ENCODE measurements at places on chromosomes 16 and 17.
A peak's percentile ranks its signal among the peaks of the same experiment; 100 is the strongest.

- DNase-seq = no peak
Observed at GRCh38 chr16:67482233-67482924, 968 bp downstream of the AGRP start.

- DNase-seq = no peak
Observed at GRCh38 chr17:81646869-81647600, 9.3 kb downstream of the PDE6G start.

- DNase-seq = no peak
Observed at GRCh38 chr16:84844559-84845495, 25.0 kb downstream of the CRISPLD2 start.

- DNase-seq = peak; percentile 83
Observed at GRCh38 chr16:66660422-66661209, 35.9 kb downstream of the CMTM4 start.

DNA sequence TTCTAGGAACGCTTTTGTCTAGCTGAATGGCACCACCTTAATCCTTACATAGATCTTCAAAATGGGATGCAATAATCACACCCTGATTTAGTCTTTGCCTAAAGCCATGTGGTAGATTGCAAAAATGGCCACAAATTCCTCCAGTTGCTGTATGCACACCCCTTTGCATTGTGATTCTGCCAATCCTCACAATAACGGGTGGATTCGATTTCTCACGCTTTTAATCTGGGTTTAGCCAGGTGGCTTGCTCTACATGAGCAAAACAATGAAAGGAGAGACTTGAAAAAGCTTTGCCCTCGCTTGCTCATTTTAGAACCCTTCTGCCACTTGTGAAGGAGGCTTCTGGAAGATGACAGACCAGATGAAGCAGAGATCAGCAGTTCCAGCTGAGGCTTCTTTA is 50.3 kb upstream of the B4GALNT2 start:
- DNase-seq = no peak

DNA sequence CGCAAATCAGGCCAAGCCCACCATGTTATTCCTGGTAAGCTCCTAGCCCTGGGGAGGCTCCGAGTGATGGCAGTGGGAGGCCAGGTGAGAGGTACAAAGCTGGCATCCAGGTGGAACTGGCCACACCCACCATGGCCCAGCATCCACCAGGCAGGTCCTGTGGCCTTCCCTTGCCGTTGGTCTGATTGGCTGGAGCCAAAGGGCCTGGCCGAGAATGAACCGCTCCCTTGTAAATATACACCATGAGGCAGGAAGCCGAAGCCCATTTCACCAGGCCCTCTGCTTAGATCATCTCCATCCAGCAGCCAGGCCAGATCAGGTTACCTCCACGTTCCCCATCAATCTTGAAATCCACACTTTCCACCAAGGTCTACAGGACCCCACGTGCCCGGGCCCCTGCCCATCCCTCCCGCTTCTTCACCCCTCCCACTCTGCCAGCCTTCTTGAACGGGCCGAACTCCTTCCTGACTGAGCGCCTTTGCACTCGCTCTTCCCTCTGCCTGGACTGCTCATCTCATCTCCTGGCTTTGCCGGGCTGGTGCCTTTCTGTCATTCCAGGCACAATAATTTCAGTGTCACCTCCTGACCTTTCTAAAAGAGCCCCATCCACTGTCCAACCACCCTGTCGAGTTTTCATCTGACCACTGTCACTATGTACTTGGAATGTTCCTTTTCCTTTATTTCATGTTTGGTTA is 5.8 kb downstream of the SOCS1 start:
- DNase-seq = no peak

DNA sequence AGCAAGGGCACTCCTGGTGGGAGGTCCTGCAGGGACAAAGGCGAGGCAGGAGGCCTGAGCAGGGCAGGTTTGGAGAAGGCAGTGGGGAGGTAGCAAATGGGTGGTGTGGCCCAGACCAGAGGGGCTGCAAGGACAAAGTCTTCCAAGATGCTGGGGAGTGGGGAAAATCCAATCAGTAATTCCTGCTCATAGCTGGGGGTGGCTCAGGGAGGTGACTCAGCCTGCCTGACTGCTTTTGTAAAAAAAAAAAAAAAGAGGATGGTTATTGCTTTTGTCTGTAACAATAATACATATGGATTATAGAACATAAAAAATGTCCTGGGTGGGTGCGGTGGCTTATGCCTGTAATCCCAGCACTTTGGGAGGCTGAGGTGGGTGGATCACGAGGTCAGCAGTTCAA is 5.2 kb downstream of the IL34 start:
- DNase-seq = peak; percentile 45

GRCh38 chr17:14768923-14769322 is 468.0 kb downstream of the HS3ST3B1 start:
- DNase-seq = no peak
